Activated CD8-positive, alpha-beta memory T cell treated with anti-CD3 and anti-CD28 coated beads for 1 hour (primary cell): ENCODE measurements at places on chromosomes 2 and 18.

DNA sequence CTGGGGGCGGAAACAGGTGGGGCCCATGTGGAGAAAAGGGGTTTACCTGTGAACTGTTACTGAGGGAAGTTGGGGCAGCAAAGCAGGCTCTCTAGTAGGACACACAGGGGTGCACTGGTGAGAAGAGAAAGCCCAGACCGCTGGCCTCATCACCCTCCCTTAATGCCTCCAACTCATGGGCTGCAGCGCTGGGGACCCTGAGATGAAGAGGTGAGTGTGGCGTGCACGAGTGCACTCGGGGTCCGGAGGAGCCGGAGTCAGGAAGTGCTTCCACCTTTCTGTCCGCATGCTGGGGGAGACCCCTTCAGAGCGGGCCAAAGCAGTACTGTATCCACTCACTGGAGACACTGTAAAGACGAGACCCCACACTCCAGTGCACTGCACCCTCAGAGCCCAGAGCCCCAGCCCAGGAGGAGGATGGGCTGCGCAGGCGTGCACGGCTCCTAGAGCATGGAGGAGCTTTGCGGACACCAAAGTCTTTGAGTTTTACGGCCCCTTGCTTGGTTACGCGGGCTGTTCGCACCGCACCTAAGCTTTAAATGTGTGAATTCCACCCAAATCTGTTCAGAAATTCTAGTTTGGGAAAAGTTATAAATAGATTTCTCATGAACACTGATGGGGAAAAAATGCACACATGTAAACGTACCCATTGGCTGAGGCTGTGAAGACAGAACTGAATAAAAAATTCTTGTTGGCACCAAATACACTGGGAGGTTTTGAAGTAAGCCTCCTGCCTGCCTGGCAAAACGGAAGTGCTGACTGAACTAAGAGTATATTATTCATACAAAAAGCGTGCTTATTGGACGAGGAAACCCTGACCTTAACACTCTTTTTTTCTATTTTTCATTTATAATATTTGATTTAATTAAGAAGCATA, 45.4 kb upstream of the PPP4R1 start:
- DNase-seq: no peak

DNA sequence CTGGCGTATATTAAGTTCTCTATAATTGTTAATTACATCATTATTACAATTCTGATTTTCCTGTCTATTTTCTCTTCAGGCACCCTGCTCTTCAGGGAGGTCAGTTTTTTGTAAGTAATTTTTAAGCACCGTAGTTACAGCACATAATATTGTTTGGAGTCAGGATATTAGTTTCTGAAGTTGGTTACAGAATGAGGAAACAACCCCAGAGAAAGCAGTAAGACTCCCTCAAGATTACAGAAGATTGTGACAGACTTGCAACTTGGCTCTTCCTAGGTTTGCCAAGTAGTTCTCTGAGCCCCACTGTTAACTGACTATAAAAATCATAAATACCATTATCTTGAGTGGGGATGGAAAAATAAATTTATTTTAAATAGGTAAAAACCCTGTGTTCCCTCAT, 921 bp downstream of the RPE start:
- no peak for DNase-seq

DNA sequence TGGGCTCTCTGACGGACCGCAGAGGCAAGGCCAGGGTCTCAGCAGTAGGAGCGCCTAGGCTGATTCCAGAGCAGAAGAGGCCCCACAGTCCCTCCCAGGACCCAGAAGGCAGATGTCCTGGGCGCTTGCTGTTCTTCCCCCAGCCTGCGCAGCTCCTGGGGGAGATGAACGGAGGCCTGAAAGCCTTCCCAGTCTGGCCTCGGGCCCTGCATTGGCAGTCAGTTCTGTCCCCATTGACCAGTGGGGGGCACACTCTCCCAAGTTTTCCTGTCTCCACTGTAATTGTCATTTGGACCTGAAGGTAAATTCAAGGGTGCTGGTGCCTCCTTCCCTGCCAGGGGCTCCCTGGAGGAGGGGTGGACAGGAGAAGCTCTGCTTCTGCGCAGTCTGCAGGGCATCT, 345.7 kb downstream of the CYP26B1 start:
- no peak for DNase-seq

DNA sequence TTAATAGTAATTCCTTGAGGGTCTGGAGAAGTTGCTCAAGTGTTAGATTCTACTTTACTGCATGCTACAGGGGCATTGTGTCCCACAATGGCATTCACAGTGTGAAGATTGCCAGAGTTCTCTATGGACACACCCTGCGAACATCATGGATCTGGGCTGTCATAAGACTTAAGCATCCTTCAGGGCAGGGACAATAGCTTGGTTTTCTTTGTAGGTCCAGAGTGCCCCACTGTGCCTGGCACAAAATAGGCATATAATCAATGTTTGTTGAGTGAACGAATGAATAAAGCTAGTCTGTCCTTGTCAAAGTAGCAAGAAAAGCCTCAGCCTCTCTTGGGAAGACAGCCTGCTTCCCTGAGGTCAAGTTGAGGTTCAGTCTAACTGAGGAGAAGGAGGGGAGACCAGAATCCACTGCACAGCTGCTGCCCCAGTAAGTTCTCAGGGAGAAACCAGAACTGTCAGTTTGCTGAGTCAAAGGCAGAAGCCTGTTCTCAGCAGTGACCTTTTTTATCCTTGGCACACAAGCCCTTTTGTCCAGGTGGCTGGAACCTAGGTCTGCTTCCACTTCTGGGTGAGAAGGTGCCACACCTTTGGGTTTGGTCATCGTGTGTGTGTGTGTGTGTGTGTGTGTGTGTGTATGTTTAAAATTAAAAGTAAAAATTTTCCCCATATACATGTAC, 15.0 kb downstream of the INPP4A start:
- DNase-seq: no peak

GRCh38 chr2:145617906-145618305, 1098.0 kb upstream of the ZEB2 start:
- DNase-seq: no peak

DNA sequence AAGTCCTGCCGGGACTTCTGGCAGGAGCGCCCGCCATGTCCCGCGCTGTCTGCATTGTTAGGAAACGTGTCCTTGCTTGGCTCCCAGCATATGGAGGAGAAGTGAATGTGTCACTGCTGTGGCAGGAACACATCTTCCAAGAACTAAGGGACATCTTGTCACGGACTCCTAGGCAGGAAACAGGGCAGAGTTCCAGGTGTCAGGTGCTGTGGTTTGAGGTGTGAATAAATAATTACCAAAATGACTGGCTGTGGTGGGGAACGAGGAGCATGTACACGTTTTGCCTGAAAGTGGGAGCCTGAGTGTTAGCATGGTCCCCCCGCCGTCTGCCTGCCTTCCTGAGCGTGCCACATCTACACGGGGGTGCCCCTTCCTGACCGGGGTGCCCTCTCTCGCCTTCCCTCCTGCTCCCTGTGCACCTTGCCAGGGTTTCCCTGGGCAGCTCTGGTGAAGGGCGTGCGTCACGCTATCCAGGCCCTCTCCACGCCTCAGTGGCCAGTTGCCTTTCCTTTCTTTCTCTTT, 237.5 kb downstream of the LDLRAD4 start:
- DNase-seq: no peak

DNA sequence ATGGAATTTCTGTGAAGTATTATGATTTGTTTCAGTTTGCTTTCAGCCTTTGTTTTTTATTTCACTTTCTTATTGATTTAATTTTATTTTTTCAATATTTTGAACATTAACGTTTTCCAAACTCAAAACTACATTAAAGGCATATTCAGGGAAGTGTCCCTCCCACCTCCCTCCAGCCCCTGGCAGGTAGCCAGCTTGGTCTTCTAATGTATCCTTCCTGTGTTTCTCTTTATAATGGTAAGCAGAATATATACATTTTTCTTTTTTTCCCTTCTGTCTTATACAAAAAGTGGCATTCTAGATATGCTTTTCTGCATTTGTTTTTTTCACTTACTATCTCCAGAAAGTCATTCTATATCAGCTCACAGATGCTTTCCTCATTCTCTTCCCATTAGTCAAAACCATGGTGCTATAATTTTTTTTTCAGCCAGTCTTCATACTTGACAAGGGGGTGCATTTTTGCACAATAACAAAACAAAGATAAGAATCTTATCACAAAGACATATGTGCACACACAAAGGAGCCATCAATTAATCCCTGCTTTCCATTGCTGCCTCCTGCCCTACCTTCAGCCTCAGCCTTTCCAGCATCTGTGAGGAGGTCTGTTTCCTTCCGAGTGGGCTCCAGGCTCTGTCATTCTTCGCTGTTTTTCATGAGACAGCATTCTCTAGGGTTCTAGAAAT, 33.7 kb upstream of the TMEM177 start:
- no peak for DNase-seq

DNA sequence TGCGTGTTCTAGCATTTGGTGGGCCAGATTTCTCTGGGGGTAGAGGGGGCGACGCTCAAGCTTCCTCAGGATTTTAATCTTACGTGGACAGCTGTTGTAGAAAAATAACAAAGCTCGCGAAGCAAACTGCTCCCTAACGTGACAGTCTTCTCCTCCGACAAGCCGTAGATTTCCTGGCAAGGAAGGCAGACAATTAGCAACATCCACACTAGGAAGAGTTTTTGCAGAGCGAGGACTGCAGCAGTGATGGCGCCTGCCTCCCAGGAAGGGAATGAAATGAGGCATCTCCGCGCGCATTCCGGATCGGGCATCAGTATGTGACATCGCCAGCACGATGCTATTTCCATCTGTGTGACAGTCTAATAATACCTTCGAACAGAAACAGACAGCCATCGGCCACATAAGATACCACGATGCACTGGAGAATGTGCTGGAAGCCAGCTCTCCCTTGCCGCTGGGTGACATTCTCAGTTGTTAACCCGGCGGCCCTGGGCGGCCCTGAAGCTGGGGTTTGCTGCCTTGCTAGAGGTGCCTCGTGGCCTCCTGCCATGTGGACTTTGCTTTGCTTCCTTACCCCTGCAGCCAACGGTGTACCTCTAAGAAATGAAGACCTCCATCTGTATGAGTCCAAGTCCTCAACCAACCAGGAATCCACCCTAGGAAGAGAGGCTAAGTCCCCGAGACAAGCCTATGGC, 101.8 kb upstream of the AGAP1 start:
- DNase-seq: no peak

- no peak for DNase-seq
These were observed 15.0 kb downstream of the TPGS2 start for GRCh38 chr18:36813824-36814223.

GRCh38 chr2:240983361-240983995, 14.9 kb upstream of the SNED1 start:
- peak; percentile 37 for DNase-seq

GRCh38 chr18:11998193-11998592, 16.9 kb downstream of the IMPA2 start:
- no peak for DNase-seq

DNA sequence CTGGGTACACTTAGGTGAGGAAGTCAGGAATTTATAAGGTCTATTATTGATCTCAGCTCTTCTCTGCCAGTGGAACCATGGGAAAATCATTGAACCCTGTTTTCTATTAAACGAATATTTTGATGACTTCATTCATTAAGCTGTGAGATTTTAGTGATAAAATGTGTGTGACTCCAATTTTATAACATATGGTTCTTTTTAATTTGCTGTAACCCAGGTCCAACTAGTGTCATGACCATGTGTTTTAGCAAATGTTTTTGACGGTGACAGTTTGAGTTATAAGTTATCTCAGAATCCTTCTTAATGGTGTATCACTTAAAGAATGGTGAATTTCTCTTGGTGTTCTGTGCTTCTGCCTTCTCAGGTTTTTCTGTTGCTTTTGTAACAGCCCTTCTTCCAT, 213.1 kb downstream of the MCFD2 start:
- no peak for DNase-seq

DNA sequence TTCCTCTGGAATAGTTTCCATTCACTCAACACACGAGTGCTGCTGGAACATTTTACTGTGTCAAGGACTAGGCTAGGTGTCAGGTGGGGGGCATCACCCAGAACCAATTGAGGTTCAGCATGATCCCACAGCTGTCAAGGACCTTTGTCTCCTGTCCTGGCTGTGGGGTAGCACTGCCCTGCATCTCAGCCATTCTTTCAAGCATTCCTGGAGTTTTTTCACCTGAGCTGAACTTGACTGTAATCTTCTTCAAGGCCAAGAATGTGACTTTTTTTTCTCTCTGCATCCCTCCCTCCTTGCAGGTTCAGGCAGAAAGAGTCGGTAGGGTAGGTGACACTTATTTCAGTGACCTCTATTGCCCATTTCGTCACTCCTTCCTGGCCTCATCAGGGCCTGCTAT, 3.5 kb downstream of the MAPK4 start:
- no peak for DNase-seq

GRCh38 chr2:202861987-202862386, 9.6 kb downstream of the ICA1L start:
- no peak for DNase-seq

DNA sequence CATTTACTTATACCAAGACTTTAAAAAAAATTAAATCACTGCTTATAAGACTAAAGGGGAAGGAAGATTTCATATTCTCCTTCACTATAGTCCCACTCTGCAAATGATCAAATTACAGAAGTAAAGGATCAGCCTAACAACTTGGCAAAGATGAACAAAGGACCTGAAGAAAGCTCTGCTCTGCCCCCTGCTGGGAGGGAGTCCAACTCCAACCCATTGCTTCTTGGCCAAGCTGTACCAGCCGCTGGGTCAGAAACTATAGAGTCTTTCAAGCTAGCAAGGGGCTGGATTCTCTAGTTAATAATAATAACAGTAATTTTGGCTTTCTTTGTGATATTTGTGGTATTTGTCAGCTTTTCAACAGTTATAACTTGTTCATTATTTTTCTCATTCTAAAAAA, 927.0 kb upstream of the CRIM1 start:
- no peak for DNase-seq

GRCh38 chr2:129055824-129056223, 737.2 kb upstream of the HS6ST1 start:
- DNase-seq: no peak

GRCh38 chr18:3126457-3127097, 93.2 kb downstream of the MYOM1 start:
- DNase-seq: no peak

DNA sequence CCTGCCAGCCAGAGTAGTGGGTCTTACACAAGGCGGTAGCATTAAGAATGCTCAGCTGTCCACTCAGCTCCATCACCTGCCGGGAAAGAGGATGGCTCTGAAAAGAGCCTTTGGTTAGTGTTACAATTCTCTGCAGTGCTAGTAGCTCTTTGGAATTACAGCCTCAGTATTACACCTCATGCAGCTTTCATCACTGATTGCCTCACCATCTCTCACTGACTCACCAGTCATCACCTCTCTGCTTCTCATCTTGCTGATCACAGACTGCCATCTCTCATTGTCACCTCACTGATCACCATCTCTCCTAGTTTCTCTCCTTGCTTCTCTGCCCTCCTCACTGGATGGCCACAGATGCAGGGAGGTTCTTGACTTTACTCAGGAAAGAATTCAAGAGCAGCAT, 573.5 kb upstream of the SETBP1 start:
- DNase-seq: no peak

- no peak for DNase-seq
These were observed 596.4 kb downstream of the NYAP2 start for GRCh38 chr2:225995796-225996461.

- DNase-seq: no peak
These were observed 103.9 kb upstream of the EPAS1 start for GRCh38 chr2:46193356-46193755.

- no peak for DNase-seq
These were observed 171.8 kb upstream of the KLF7 start for GRCh38 chr2:207337234-207338219.
